ENCODE measurements at places on chromosomes 2 and 18.

GRCh38 chr2:19949071-19949470 is 40.8 kb downstream of the WDR35 start:
- DNase-seq, result no peak

DNA sequence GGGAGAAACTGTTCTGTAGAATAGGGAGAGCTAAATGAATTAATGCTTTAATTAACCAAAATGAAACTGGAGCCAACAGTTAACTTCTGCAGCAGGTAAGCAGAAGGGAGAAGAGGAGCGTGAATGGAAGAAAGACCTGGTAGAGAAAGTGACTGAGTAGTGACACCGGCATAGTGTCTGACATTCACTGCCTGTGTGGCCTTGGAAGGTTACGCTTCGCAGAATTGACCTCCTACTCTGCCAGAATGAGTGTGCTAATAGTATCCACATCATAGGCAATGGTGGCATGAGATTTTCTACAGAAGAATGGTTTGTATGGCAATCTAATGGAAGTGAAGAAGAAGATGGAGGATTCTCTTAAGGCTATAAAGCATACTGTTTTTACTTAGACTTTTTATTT is 614.4 kb downstream of the CPS1 start:
- peak; percentile 40 for DNase-seq

- no peak for DNase-seq
Observed at GRCh38 chr18:78559584-78559983, 420.0 kb upstream of the SALL3 start.

DNA sequence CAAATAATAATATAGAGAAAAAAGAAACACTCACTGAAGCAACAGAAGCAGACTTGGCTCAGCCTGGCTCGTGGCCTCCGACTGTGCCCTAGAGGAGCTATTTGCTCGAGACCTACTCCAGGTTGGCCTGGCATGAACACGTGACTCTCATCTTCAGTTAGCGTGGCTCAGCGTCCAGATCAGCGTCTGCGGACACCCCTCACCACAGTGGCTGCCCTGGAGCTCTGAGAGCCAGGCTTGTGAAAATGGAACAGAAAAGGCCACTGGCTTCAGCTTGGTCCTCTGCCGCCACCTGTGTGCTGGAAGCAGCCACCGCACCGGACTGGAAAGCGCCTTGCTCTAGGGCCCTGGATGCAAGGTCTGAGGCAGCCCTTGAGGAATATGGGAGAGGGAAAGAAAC is 1184.0 kb upstream of the GYPC start:
- DNase-seq, result no peak

GRCh38 chr18:38470421-38470820 is 904.8 kb upstream of the CELF4 start:
- DNase-seq, result no peak

DNA sequence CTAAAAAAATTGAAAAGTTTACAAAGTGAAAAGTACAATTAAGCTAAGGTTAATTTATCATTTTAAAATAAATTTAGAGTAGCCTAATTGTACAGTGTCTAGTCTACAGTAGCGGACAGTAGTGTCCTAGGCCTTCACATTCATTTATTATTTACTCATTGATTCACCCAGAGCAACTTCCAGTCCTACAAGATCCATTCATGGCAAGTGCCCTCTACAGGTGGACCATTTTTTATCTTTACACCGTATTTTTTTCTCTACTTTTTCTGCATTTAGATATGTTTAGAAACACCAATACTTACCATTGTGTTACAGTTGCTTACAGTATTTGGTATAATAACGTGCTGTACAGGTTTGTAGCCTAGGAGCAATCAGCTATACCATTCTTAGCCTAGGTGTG is 84.1 kb downstream of the TSN start:
- no peak for DNase-seq

DNA sequence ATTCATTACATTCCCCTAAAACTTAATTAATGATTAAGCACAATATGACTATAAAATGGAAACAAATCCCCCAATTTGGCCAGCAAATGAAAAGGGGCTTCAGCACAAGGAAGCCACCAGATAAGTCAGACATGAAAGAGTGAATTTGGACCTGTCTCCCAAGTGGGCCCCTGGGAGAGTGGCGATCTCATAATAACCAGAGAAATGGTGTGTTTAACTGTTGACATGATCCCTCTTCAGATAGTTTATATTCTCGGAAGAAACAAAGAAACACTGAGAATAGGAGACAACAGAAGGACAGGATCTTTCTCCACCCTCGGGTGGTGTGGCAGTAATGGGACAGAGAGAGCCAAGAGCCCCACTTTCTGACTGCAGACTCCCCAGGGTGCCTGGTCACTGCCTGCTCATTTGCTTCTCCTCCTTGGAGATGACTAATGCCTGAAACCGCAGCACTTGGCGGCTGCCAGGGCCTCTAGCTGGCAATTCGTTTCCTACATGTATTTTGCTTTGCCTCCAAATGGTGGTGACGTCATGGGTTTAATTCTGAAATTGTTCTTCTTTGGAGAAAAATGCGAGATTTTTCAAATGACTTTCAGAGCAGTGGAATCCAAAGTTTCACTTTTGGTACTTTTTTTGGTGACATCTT is 46.4 kb upstream of the SPP2 start:
- DNase-seq, result no peak

DNA sequence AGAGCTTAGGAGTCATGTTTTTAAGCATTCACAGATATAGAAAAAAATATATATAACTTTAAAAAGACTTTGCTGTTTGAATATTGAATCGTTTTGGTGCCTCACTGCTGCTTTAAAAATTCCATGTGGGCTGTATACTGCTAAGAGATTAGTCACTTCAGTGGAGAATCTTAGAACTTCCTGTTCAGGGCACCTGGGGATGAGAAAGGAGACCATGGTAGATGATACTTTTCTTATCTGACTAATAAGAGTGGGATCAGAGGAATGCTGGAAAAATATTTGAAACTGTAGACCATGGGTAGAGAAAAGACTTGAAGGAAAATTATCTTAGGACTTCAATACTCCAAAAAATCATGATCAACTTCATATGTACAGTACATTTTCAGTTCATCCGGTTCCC is 442.2 kb upstream of the SETBP1 start:
- no peak for DNase-seq

GRCh38 chr2:128637481-128638155 is 318.9 kb upstream of the HS6ST1 start:
- DNase-seq, result no peak

- DNase-seq, result peak; percentile 92
Observed at GRCh38 chr2:232550354-232551249, at the start of the genes EIF4E2 and TIGD1. Gene EIF4E2, plus strand, starts transcription at chr2:232550689. Its CDS starts 36 bp downstream, at chr2:232550725. Gene TIGD1, minus strand, starts transcription at chr2:232550557. Its CDS starts 675 bp downstream, at chr2:232549882.

DNA sequence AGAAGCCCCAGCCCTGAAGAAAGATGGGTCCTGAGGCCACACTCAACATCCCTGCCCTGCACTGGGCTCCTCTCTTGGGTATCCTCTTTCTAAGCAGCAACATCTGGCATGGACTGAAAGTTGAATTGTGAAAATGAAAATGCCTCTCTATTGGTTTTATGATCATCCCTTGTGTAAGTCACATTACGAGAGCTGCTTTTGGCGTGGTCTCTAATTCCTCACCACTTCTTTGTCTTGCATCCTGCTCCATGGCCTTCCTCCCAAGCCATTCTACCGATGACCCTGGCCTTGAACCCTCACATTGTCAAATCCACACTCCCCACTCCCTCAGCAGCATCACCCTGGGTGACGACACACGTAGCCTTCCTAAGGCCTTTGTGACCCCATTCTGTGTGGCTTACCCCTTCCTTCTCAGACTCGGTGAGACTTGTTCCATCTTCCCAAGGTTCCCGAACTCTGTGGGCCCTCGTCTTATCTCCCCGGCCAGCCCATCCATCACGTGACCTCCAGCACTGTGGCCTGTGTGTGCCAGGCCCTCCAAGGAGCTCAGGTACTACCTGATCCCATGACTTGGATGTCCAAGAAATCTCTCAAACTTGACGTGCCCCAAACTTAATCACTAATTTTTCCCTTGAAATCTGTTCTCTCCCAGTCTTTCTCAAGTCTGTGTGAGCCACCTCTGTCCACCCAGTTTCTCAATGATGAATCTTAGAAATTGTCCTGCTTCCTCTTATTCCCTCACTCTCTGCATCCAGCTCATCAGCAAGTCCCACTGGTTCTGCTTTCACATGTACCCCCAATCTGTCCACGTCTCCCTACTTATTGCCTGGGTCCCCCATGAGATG is 194.7 kb upstream of the HS6ST1 start:
- DNase-seq, result no peak

GRCh38 chr2:52512760-52513159 is 1254.8 kb upstream of the CHAC2 start:
- no peak for DNase-seq

DNA sequence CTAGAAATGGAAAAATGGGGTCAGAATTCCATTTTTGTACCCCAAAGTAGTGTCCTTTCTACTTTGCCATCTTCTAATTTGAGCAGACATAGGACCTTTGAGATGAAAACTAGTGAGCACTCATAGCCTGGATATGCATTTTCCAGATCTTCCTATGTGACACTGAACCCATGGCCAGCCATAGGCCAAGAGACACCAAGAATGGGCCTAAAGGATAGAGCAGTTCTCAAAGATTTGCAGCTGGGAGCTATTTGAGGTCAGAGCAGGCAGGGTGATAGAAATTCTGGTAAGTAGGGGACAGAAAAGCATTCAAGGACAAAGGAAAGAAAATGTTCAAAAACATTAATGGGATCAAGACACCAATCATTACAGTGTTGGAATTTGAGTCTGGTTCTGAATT is 332.8 kb downstream of the MYCN start:
- DNase-seq, result no peak

DNA sequence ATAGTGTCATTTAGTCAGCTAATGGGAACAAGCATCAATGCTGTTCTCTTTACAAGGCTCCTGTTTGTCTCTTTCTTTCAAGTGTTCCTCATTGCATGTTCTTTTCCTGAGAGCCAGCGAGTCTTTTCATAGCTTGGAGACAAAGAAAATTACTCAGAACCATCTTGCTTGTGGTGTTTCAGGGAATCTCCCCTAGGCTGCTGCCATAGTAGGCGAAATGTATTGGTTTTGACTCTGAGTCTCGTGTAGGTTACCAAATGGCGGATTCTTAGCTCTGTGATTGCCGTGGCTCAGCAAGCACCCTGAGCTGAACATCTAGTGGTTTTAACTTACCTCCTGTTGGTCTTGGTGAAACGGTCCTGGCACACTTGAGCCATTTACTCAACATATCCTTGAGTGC is 68.7 kb downstream of the RHBDD1 start:
- no peak for DNase-seq

DNA sequence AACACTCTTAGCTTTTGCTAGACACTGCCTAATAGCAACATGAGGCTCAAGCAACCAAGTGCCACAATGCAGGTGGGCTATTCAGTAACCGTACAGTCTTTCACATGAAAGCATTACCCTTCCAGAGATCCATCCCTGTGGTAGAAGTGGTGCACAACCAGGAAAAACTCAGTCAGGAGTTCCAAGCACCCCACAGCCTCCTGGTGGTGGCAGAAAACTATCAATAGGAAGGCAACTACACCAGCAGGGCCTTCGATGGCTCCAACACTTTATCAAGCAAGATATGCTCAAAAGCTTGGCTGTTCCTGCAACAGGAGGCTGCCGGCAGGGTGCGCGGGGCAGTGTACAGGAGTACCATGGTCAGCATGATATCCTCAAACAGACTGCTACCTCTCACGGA is 176.1 kb upstream of the DLGAP1 start:
- no peak for DNase-seq

DNA sequence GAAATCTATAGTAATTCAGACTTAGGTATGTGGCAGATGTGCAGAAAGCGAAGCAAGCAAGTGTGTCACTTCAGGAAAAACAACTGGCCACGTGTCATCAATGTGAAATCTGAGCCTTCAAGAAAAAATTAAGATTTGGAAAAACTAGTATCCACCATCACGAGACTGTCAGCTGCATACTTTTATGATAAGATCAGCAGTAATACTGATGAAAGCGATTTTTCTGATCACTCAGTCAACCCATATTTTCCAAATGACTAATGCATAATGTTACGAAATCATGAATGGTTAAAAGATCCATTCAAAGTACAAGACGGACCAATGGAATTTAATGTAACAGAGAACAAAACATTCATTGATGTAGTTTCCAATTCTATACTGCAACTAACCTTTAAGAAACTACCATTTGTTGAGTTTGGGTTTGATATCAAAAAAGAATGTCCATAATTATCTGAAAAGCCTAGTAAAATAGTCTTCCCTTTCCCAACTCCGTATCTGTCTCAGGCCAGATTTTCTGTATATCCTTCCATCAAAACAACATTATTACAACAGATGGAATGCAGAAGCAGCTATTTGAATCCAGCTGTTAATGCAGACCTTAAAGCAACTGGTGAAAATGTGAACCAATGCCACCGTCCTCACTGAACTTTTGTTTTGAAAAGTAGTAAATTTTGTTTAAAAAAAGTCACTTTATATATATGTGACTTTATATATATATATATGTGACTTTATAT is 17.0 kb upstream of the BCL2 start:
- no peak for DNase-seq

GRCh38 chr2:70425682-70426301 is 123.9 kb upstream of the FAM136A start:
- DNase-seq, result no peak

DNA sequence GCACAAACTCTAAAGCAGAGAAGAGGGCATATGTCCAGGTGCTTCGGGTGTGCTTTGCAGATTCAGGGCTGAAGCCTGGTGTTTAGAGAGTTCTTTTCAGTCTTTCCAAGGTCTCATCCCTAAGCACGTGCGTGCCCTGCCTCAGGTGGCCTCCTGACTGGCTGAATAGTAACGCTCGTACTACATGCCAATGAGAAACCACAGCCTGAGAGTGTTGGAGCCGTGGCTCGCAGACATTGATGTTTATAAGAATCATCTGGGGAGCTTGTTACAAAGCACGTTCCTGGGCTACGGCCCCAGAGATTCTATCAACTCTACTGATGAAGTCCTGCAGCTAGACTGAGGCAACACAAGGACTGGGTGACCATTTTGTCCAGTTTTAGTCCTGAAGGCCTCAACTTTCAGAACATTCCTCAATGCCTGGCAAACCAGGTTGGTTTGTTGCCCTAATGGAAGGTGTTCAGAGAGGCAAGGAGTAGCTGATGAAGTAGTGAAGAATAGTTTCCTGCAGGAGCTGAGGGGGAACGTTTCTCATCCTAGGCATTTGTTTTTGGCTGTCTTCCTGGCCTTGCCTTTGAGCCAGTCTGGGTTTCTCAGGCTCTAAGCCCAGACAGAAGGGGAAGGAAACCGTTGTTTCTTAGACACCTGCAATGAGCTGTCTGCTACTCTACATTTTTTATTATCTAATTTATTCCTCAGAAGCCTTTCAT is 31.5 kb upstream of the HAAO start:
- DNase-seq, result no peak

- DNase-seq, result no peak
Observed at GRCh38 chr2:209146682-209147320, 277.0 kb upstream of the MAP2 start.

- DNase-seq, result no peak
Observed at GRCh38 chr2:234102112-234102511, 51.6 kb downstream of the SPP2 start.

GRCh38 chr2:16487686-16488085 is 177.9 kb downstream of the CYRIA start:
- no peak for DNase-seq

Data from NCI-H1417 (cell line).